ENCODE measurements at places on chromosomes 5 and 9.

- no peak for DNase-seq
These were observed 68.6 kb upstream of the IL17B start for GRCh38 chr5:149447373-149448367.

DNA sequence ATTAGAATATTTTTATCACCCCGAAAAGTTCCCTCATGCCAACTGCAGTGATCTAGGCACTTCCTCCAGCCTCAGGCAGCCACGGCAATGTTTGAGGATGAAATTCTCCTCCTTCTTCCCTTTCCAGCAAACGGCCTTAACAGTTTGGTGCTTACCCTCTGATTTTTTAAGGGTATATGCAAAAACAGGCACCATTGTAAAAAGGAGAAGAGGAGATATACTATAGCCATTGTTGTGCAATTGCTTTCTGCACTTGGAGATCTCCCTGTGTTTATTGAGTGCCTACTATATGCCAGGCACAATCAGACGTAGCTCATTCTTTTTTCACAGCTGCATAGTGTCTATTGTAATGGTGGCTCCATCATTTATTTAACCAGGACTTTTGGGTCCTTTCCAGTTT is 29.4 kb downstream of the GSN start:
- no peak for DNase-seq

- no peak for DNase-seq
These were observed 60.4 kb downstream of the MTAP start for GRCh38 chr9:21862871-21863270.

GRCh38 chr5:95644351-95645042 is 2.1 kb upstream of the RFESD start:
- DNase-seq, result peak; percentile 59

- no peak for DNase-seq
These were observed 234.6 kb downstream of the ZNF608 start for GRCh38 chr5:124511791-124512190.

DNA sequence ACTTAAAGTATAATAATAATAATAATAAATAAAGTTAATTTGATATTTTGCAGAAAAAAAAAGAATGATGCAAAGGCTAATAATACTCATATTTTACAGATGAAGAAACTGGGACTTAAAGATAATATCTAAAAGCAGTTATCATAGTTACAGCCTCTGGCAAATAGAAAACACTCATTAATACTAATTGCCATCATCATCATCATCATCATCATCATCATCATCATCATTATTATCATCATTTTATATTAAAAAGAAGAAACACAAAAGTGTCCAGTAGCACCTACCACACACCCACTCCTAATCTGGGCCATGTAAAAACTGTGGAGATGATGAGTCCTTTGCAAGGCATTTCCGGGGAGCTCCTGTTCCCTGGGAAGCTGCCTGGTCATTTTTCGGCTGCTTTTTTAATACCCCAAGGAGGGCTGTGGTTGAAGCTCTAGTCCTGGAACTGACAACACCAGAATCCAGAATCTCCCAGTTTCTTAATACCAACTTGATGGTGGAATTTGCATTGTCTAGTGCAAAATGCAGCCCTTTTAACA is 70.8 kb downstream of the HTR4 start:
- no peak for DNase-seq

DNA sequence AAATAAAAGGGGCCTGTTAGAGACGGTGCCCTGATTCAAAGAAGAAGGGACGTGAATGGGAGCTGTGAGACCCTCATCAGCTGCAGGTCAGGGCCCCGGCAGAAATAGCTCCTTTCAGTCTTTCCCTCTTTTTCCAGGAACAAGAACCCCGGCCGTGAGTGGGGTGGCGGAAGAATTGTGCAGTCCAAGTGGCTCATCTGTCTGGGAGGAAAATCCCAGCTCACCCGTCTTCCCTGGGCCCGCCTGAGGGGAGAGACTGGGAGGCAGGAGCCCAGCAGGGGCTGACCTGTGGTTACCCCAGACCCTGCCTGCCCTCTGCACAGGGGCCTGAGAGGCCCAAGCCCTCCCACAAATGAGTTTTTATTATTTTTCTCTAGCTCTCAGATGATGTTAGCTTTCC is 24.8 kb upstream of the CSF1R start:
- no peak for DNase-seq

DNA sequence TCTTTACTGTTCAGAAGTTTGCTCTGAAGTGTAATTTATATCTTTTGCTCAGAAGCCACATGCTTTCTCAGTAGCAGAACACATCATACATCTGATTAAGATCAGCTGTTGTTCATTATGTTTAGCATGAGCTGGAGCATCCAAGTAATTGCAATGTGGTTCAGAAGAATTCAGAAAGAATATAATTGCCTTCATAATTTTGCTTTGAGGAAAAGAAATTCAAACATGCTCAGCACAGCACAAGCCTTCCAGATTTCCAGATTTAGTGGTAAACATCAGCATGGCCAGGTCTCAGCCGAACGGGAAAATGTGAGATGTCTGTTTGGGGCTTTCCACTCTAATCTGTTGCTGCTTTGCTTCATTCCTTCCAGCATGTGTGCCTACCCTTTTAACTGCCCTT is 65.9 kb downstream of the ITGA1 start:
- DNase-seq, result no peak

- no peak for DNase-seq
These were observed 18.4 kb upstream of the ZNF474 start for GRCh38 chr5:122110987-122111386.

- no peak for DNase-seq
These were observed 170.5 kb downstream of the GABBR2 start for GRCh38 chr9:98538203-98538602.

DNA sequence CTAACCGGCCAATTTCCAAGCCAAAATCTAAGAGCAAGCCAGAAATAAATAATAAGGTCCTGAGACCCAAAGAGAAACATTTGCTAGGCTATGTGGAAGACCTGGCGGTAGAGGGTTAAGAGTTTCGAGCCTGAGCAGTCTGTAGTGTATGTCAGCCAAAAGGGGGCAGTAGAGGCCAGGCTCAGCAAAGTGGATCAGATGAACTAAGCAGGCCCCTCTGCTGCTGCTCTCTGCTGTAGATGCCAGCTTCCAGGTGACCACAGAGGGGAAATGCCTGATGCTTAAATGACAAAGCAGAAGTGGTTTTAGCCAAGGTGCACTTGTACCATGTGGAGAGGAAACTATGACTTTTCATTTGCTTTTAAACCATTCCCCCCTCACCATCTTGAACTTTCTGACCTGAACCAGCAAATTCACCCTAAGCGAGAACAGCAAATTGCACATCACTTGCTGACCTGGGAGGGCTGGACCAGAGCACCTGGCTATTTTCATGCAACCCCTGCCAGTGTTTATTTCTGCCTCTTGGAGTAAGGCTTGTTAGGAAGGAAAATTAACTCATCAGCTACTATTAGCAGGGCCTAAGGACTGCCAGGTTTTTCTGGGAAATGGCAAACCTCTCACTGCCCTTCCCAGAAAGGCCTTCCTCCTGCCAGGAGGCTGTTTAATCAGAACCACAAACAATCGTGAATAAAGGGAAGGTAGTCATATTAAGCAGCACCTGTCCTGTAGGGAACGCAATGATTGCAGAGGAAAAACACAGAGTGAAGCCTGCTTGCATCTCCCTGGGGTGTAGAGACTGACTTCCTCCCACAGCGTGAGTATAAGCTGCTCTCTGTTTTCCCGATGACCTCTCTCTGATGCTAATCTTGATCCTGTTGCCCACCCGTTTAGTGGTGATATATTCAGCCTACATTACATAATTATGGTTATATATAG is 818.2 kb downstream of the TLR4 start:
- DNase-seq, result peak; percentile 67

DNA sequence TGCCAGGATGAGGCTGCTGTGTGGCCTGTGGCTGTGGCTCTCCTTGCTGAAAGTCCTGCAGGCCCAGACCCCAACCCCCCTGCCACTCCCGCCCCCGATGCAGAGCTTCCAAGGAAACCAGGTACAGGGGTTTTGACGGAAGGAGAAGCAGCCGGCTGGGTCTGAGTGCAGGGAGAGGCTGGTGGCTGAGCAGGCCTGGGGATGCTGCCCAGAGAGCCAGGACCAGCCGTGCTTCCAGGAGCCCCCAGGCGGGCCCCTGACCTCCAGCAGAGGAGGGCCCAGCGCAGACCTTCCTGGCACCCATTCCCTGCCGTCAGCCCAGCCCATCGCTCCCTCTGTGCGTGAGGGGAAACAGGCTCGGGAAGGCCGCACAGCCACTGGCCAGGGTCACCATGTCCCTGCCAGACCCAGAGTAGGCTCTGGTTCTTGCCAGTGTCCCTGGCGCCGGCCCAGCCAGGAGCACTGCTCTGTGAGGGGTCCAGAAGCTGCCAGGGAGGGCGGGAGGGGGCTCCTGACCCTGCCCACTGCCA is 313 bp downstream of the LCN12 start:
- no peak for DNase-seq
